G401 (cell line): ENCODE measurements at places on chromosomes 13 and 19.
A peak's percentile ranks its signal among the peaks of the same experiment; 100 is the strongest.

GRCh38 chr19:52742516-52742915 is 7.7 kb upstream of the ZNF611 start:
- no peak for DNase-seq

GRCh38 chr19:5369962-5370367 is 29.4 kb upstream of the PTPRS start:
- DNase-seq = peak; percentile 19

- DNase-seq = no peak
Measured at GRCh38 chr19:35352177-35352447, 4.4 kb downstream of the FFAR1 start.

DNA sequence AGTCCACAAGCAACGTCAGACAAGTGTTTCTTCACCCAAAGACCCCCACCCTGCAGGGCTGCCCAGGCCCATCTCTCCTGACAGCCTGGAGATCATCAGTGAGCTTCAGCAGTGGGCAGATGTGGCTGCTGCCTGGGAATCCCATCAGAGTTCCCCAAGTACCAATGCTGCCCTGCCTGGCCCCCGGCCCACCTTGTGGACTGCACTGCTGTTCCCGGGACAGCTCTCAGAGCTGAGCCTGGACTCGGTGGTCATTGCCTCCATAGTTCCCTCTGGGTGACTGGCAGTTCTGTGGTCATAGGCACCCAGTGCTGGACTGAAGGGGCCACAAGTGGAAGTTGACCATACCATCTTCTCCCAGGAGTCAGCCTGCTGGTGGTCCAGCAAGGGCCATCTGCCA is 24.5 kb upstream of the ZNF492 start:
- no peak for DNase-seq

- DNase-seq = peak; percentile 60
Measured at GRCh38 chr19:36775768-36776167, 3.2 kb upstream of the ZNF850 start.

- no peak for DNase-seq
Measured at GRCh38 chr13:37491661-37492060, 106.9 kb downstream of the POSTN start.

GRCh38 chr13:39257642-39258041 is 219.4 kb downstream of the NHLRC3 start:
- DNase-seq = no peak

DNA sequence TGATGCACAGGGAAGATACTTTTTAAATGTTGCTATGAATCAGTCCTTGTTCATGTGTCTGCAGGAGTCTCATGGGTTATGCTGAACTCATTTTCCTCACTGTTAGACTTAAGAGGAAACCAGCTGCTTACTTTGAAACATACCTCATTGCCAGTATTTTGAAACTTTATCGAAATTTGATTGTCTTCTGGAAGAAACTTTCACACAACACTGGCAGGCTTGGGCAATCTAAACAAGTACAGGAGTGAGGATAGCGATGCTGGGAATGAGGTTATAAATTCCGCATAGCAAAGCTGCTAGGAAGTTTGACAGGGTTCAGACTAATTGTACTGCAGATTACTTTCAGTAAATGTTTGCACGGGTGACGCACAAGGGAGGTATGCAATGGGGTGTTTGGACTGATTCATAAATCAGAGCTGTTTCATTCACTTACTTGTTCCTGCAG is 245.7 kb downstream of the DNAJC15 start:
- DNase-seq = no peak

DNA sequence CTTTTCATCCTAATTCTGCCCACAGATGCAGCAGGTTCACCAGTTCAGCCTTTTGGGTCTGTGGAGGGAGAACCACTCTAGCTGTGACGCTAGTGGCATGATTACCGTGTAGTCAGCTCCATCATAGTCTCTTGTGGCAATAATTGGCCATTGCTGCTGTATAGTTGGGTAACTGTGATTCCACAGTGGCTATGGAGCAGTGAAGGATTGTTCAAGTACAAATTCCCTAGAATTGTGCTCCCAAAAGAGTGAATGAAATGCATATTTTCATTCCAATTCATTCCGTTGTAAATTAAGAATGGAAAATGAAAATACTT is 856 bp downstream of the TEX26 start:
- DNase-seq = no peak

GRCh38 chr13:112940236-112940635 is 28.8 kb upstream of the MCF2L start:
- peak; percentile 99 for DNase-seq
